ENCODE measurements at places on chromosomes 4 and X.

DNA sequence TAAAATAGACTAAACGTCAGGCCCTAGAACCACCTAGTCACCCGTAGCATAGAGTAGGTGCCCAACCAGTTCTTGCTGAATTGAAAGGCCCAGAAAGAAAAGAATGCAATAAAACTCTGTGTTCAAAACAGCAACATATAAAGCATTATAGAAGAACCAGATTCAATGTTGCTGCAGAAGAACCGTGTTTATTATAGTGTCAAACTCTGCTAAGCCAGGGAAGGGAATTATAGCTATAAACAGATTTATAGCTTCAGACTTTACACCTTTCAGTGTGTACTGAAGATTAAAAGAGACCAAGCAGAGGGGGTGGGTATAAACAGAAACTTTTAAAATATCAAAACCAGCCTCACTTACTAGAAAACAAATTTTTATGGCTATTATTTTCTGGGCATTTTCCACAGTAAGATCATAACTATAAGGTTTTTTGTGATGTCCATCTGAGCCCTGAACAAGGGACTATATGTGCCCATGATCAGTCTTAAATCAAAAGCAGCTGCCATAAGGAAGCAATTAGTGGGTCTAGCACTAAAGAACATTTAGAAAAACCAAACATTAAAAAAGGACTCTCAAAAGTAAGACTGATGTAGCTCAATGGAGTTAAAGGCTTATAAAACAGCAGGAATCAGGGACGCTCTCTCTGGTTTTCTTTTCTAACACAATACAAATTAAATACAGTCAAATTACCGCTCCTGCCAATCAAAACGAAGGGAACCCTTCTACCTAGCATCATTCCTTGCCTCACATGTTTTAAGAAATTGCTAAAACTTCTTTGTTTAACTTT lies 219.7 kb upstream of the ETNPPL start:
- no peak for DNase-seq

- no peak for DNase-seq
Observed at GRCh38 chr4:148514041-148514440, 71.8 kb upstream of the NR3C2 start.

GRCh38 chr4:117135634-117136354 lies 50.4 kb upstream of the TRAM1L1 start:
- DNase-seq = no peak

GRCh38 chrX:68724531-68725020 lies 77.1 kb downstream of the STARD8 start:
- DNase-seq = no peak

GRCh38 chrX:87338510-87338909 lies 179.1 kb upstream of the KLHL4 start:
- no peak for DNase-seq

DNA sequence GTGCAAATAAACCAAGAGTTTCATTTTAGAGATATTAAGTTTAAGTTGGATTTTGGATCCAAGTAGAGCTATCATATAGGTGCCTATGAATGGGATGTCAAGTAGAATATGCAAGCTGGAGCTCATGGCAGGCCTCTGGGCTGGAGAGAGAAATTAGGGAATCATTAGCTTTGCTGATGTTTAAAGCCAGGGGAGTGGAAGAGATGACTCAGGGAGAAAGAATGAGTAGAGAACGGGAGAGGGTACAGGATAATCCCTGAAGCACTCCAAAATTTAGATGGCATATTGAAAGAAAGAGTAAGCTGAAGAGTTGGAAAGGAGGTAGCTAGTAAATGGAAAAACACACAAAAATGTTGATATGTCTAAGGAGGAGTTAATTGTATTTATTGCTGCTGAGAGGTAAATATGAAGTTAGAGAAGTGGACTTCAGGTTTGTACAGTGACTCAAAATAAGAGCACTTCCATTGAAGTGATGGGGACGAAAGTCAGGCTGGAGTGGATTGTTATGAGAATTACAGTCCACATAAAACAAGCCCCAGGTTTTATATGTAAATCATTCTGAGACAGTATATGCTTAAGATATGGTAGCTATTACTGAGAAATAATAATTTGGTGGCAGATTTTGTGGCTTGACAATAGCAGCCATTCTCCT lies 72.5 kb upstream of the GRXCR1 start:
- no peak for DNase-seq

DNA sequence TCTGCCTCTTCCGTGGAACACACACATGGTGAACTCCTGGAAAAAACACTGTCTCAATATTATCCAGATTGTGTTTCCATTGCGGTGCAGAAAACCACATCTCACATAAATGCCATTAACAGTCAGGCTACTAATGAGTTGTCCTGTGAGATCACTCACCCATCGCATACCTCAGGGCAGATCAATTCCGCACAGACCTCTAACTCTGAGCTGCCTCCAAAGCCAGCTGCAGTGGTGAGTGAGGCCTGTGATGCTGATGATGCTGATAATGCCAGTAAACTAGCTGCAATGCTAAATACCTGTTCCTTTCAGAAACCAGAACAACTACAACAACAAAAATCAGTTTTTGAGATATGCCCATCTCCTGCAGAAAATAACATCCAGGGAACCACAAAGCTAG lies 87.9 kb downstream of the TET2 start:
- DNase-seq = no peak

GRCh38 chrX:23776363-23776762 lies 6.6 kb upstream of the SAT1 start:
- DNase-seq = no peak

DNA sequence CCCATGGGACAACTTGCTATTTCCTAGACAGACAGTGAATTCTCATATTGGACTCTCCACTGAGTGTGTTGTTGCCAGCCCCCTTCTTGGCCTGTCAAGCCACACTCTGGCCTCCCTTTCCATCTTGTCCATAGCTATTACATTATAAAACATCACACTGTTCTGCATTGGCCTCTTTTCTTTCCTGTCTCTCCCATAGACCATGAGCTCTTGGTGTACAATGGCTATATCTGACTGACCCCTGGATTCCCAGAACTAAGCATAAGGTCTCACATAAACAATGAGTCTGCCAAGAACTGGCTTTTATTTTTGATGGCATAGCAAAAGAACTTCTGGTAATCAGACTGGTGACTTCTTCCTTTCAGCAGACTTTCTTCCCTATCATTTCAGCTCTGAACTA lies 23.8 kb downstream of the STARD8 start:
- no peak for DNase-seq

DNA sequence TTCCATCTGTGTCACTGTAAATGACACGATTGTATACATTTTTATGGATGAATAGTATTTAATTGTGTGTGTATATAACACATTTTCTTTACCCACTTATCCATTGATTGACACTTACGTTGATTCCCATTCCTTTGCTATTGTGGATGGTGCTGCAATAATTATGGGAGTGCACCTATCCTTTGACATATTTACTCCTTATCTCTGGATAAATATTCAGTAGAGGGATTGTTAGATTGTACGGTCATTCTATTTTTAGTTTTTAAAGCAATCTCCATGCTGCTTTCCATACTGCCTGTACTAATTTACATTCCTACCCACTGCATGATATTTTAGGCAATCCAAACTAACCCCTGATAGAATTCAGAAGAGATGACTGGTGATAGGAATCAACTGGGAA lies 980.1 kb downstream of the FSTL5 start:
- DNase-seq = no peak

DNA sequence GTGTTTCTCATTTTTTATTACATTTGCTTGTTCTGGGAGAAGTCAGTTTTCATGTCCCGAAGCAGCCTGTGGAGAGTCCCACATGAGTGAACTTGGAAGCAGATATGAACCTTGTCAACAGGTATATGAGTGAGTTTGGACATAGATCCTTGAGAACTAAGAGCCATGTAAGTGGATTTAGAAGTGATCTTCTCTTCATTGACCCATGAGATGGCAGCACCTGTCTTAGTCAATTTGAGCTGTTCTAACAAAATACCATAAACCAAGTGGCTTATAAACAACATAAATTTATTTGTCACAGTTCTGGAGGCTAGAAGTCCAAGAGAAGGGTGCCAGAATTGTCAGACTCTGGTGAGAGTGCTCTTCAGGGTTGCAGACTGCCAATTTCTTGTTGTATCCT lies 1043.8 kb downstream of the ADGRL3 start:
- DNase-seq = no peak

GRCh38 chrX:2548711-2549423 lies 48.1 kb upstream of the DHRSX start:
- DNase-seq = no peak

DNA sequence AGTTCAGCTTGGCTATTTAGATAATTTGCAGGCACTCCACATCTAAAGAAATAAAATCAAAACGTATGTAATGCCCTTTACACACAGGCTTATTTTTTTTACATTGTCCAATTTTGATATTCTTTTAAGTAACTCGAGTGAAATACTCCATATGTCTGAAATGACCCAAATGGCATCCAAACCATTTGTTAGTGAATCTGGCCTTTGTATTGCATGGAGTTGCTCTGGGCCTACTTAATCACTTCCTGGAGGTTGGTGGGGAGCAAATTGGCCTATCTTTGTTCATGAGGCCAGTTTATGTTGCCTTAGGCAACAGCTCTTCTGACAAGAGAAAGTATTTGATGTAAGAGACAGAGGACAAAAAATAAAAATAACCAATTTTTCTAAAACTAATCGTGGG lies 47.6 kb upstream of the TMEM131L start:
- no peak for DNase-seq

- DNase-seq = no peak
Observed at GRCh38 chrX:86914569-86914968, 603.0 kb upstream of the KLHL4 start.

DNA sequence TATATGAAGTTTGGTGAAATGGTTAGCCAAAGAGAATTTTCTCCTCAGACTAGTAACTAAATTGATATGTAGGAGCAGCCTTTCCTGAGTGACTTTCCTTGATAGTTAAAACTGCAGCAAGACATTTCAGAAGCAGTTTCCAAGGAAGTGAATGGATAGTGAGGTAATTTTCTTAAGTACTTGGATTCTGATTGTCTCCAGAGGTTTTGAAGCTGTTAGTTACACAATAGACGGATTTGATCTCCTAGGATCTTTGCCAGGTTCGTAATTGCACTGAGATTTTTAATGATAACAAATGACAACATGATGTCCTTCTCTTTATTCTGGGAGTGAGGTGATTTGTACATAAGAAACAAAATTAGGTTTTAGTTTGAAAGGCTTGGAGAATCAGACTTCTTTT lies 29.2 kb downstream of the PRRG1 start:
- DNase-seq = no peak

GRCh38 chr4:54096295-54096962 lies 3.5 kb upstream of the GSX2 start:
- DNase-seq = no peak

DNA sequence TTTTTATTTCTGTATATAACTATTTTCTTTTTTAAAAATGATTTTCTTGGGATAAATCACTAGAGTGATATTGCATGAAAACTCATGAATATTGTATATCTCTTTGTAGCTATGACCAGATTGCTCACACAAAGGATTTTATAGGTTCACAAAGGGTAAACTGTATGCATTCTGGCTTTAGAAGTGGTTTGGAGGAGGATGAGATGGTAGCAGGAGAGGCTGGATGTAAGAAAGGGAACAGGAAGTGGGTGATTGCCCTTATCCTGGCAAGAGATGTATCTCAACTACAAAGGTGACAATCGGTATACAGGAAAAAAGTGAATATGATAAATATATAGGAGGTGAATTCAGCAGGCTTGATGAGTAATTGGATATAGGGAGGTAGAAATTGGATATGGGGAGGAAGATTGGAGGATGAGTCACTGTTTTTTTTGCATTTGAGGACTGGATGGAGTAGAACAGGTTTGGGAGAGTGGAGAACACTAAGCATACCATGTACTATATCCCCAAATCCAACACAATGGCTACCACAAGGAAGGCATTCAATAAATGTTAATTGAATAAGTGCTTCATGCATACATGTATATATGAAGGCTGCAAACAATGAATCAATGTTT lies 9.9 kb downstream of the FGG start:
- DNase-seq = no peak

DNA sequence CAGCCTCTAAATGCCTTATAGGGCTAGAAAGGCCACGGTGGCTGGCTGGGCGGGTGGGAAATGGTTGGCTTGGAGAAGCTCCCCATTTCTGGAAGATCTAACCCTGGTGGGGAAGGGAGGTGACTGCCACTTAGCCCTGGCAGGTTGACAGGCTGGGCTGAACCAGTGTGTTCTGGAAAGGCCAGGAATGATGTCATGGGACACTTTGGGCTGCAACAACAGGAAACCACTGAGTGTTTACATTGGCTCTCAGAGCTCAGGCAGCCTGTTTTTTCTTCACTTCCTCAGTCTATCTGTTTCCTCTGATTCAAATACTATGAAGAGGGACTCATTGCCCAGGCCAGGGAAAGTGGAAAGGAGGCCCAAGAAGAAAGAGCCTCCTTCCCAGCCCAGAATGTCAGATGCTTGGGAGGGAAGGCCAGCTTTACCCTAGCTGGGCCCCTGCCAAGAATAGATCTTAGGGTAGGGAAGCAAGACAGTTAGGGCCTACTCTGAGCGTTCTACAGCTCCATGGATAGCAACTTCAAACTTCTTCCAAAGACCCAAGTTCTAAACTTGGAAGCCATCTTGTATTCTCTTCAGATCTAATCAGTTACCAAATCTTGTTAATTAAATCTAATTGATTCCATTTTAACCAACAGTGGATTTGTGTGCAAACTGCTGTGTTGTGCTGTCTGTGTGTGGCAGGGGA lies 65.8 kb upstream of the MSN start:
- peak; percentile 47 for DNase-seq

DNA sequence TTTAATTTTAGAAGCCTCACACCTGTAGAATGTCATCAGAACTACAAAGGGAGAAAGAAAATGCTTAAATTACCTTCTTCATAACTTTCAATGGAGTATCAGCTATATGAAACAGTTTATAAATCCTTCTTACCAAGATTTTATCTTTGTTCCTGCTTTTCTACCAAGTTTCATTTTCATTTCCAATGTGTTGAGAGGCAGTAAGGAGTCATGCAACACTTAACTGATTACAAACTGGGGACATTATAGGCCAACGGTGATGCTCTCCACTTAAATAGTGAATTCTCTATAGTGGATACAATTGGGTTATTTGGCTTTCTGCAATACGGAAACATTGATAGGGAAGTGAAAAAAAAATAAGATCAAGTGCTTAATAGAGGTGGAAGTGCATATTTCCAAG lies 145.2 kb upstream of the FTHL17 start:
- DNase-seq = no peak

DNA sequence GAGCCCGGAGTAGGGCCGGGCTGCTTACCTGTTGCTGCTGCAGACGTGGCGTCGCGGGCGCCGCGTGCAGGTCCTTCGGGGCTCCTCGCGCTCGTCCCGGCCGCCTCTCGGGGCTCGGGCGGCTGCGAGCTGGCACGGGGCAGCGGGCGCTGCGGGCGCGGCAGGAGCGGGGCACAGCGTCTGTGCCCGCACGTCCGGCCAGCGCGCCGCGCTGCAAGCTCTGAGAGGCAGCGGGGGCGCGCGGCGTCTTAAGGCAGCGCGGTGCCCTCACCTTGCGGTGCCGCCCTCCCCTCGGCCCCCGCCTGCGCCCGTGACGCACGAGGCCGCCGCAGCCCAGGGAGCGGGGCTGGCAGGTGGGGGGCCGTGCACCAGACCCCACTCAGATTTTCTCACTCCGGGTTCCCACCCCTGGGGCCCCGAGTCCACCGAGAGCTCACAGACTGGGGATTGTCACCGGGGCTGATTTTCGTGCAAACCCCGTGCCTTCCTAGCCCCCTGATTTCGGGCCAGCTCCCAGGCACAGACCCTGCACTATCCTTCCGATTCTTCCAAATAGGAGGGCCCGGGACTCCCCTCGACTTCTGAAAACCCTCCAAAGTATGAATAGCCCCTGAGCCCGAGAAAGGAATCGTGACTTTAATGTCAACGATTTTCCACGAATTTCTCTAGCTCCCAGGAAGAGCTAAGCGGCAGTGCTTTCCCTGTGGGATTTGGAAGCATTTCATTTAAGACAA lies at the start of gene GPR101:
Gene GPR101 (minus strand): TSS at position 222 of the 734 bp plus-strand sequence. CDS start 2,321 bp downstream, outside the sequence.
- peak; percentile 24 for DNase-seq

GRCh38 chr4:40316333-40316781 lies 18.8 kb upstream of the CHRNA9 start:
- peak; percentile 45 for DNase-seq

All from activated T-cell treated with anti-CD3 and anti-CD28 coated beads, Interleukin-2, amount 50 U/mL, for 72 hours (primary cell).